ENCODE measurements at places on chromosomes 16 and 17. TPM values are rescaled to one million over a fixed set of nuclear protein-coding genes. Genes with fewer than 3 reads are reported as not detected.

The HOXB6 gene
- total RNA-seq: 6.7 TPM

The SPATA22 gene
- not detected for total RNA-seq

The PLA2G10 gene
- not detected for total RNA-seq

The FBXL16 gene
- total RNA-seq: 0.16 TPM

The C16orf86 gene
- 24.7 TPM for total RNA-seq

The CRYBA1 gene
- not detected for total RNA-seq

The MYH3 gene
- 0.82 TPM for total RNA-seq

The INTS2 gene
- total RNA-seq: 10.2 TPM

The CTRB2 gene
- not detected for total RNA-seq

The NPW gene
- not detected for total RNA-seq

The CPNE7 gene
- total RNA-seq: not detected

The PRAC2 gene
- total RNA-seq: not detected

The MYO15A gene
- 0.68 TPM for total RNA-seq

The AP1G1 gene
- total RNA-seq: 52.4 TPM

The PRKCB gene
- total RNA-seq: 24.2 TPM

The SLC5A11 gene
- not detected for total RNA-seq

The GRB7 gene
- not detected for total RNA-seq

The KIAA0753 gene
- total RNA-seq: 14.1 TPM

The ACSM3 gene
- total RNA-seq: 13.2 TPM

The KAT7 gene
- total RNA-seq: 32.1 TPM

The JPT2 gene
- total RNA-seq: 17.5 TPM

The TNK1 gene
- total RNA-seq: 5.4 TPM

The CCL7 gene
- total RNA-seq: not detected

Measured in sigmoid colon (tissue), 7 donors.